ENCODE measurements at places on chromosomes 13 and 19. TPM values are rescaled to one million over a fixed set of nuclear protein-coding genes. Genes with fewer than 3 reads are reported as not detected.

Gene PCID2
- 107 TPM for total RNA-seq

Gene ZIK1
- 40.5 TPM for total RNA-seq

Gene ACER1
- not detected for total RNA-seq

Gene RXFP2
- not detected for total RNA-seq

Gene STOML3
- 0.16 TPM for total RNA-seq

Gene C19orf38
- total RNA-seq, result 0.78 TPM

Gene ATXN8OS
- total RNA-seq, result not detected

Gene DPY19L3
- total RNA-seq, result 43.3 TPM

Gene ZNF568
- total RNA-seq, result 10.5 TPM

Gene APLP1
- total RNA-seq, result 28.2 TPM

Gene CD37
- not detected for total RNA-seq

Gene BRME1
- 3.7 TPM for total RNA-seq

Gene ATP8B3
- total RNA-seq, result 6.0 TPM

Gene CCDC70
- not detected for total RNA-seq

Gene NPHS1
- 1.0 TPM for total RNA-seq

Gene SLC25A41
- total RNA-seq, result not detected

Gene GFY
- total RNA-seq, result not detected

Gene CEACAM7
- total RNA-seq, result 0.24 TPM

Gene RAB8A
- 49.7 TPM for total RNA-seq

Gene C1QTNF9
- not detected for total RNA-seq

Gene TNNT1
- total RNA-seq, result 51.4 TPM

Gene HSD17B14
- 5.0 TPM for total RNA-seq

Gene ABCA7
- 18.1 TPM for total RNA-seq

Gene PCP2
- not detected for total RNA-seq

Gene SYCN
- total RNA-seq, result not detected

Gene MTUS2
- total RNA-seq, result 0.38 TPM

Gene PCDH20
- 2.8 TPM for total RNA-seq

Gene CPB2
- total RNA-seq, result not detected

Gene F10
- total RNA-seq, result 0.76 TPM

Gene TUBB4A
- 41.7 TPM for total RNA-seq

All from GM23338 (cell line).